ENCODE measurements at places on chromosomes 3 and 15. TPM values are rescaled to one million over a fixed set of nuclear protein-coding genes. Genes with fewer than 3 reads are reported as not detected.

PLSCR4 gene
- 23.4 TPM for total RNA-seq

PRTG gene
- 1.1 TPM for total RNA-seq

KLF15 gene
- 0.29 TPM for total RNA-seq

EFHB gene
- not detected for total RNA-seq

Measured in placental pericyte (primary cell).